ENCODE measurements at places on chromosomes 3 and 15.

GRCh38 chr3:153055779-153056178 lies 106.2 kb upstream of the RAP2B start:
- DNase-seq, result no peak

DNA sequence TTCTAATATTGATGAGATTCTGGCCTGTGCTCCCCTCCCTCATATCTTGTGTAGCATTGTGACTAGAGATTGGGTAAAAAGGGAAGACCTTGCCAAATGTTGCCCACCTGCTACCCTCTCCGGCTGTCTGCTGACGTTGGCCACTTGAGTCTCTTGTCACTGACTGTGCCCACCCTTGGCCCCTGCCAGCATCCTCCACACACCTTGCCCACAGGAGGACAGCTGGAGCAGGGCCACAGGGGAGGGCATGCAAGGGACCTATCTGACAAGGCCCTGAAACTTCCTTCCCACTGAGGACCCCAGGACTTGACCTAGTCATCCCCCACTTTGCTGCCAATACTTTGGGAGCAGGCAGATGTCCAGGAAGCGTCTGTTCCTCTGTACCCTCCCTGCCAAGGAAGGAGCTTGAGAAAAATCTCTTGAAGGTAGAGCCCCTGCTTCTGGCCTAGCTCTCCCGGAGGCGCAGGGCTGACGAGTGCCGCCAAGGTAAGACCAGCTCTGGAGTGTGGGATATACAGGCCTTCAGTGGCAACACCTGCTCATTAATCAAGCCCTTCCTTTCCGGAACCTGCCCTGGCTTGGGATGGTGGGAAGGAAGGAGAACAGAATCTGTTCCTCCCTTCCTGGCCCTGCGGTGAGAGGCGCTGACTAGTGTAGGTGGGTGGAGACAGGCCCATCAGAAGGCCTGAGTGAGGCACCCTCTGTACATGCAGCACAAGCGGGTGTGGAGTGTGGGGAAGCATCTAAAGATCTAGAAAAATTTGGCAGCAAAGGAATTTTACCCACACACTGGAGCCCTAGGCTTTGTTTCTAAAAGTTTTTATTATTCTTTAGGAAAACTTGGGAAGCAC lies 4.9 kb upstream of the PAK6 start:
- DNase-seq, result no peak

DNA sequence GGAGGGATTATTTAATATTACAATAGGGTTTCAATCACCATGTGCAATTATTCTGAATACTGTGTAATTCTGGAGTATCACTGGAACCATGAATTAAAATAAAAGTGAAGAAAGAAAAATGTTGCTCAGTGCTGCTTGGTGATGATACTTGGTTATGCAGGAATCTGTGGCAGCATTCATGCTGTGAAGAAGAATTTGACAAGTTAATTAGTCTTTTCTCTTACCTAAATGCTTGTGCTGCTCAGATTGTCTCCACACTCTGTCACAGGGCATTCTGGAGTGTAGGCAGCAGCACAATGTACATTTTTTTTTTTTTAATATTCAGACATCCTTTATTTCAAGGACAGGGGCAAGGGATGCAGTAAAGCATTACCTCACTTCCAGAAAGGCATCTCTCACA lies 749.3 kb upstream of the CADM2 start:
- no peak for DNase-seq

GRCh38 chr3:135056733-135057310 lies 261.8 kb downstream of the EPHB1 start:
- DNase-seq, result no peak

GRCh38 chr3:40847551-40847992 lies 322.8 kb downstream of the ZNF621 start:
- no peak for DNase-seq

DNA sequence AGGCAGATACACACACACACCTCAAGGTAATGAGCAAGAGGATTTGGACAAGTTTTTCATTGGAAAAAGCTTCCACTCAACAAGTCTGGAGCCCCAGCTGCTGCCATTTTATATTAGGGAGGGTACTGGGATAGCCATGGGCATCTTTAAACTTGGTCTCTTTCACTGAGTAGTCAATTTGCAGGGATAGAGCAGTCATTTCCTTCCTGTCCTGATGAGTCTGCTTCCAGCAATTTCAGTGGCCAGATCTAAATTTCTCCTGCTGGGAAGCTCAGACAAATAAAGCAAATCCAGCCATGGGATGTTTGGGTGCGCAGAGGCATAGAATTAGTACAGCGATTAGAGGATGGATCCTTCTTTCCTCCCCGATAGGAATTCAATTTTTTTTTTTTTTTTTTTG lies 874 bp upstream of the ERC2 start:
- DNase-seq, result no peak

GRCh38 chr15:74864296-74864695 lies 8.9 kb downstream of the SCAMP2 start:
- DNase-seq, result no peak

DNA sequence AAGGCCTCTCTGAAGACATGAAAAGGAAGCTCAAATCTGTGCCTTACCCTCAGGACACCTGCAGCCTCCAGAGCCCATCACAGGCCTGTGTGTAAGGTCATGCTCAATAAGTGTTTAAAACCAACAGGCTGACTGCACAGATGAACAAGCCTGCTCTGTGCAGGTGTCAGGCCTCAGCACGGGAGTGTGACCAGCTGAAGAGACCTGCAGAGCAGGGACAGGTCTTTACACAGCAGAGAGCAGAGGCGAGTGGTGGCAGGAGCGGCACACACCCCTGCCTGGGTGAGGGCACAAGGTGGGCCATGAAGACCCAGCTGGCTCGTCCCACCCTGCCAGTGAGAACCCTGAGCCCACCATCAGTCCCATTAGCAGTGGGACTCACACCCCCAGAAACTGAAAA lies 56.9 kb downstream of the ROPN1B start:
- no peak for DNase-seq

GRCh38 chr3:179898024-179898423 lies 138.7 kb downstream of the PEX5L start:
- no peak for DNase-seq

Data from stimulated activated CD4-positive, alpha-beta T cell treated with anti-CD3 and anti-CD28 coated beads, Interleukin-15, amount 100 ng/mL, for 48 hours (primary cell).